ENCODE measurements at places on chromosomes 7 and 10. TPM values are rescaled to one million over a fixed set of nuclear protein-coding genes. Genes with fewer than 3 reads are reported as not detected.

PROSER2 gene
- 13.7 TPM for total RNA-seq

VSTM4 gene
- 0.73 TPM for total RNA-seq

COL26A1 gene
- total RNA-seq: 71.4 TPM

DNA sequence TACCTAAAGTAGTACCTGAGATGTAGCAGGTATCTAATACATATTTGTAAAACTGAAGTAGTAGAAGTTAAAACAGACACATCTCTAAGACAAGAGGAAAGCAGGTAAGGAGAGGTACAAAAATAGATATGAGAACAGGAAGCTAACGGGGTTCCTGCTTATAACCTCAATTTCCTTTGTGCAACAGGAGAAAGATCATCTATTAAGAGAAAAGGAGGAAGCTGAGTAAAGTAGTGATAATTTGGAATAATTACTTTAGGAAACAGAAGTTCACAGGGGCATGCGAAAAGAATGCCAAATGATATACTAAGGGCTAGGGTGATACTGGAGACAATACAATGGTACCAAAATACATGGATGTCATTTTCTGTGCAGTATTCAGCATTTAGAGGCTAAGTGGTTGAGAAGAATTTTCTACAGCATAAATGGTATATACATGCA lies 108.7 kb downstream of the NRBF2 start:
- DNase-seq: no peak

DNA sequence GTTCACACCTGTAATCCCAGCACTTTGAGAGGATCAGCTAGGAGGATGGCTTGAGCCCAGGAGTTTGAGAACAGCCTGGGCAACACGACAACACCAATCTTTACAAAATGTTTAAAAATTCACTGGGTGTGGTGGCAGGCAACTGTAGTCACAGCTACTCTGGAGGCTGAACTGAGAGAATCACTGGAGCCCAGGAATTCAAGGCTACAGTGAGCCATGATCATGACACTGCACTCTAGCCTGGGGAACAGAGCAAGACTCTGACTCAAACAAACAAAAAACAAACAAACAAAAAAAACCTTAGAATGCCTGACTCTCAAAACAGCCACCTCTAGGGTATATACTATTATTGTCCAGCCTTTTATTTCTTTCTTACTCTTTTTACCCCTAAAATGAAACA lies 56.5 kb upstream of the PAPSS2 start:
- no peak for DNase-seq

GNAI1 gene
- 29.5 TPM for total RNA-seq

GRCh38 chr10:101749047-101750016 lies 26.6 kb downstream of the FGF8 start:
- peak; percentile 27 for DNase-seq

DNA sequence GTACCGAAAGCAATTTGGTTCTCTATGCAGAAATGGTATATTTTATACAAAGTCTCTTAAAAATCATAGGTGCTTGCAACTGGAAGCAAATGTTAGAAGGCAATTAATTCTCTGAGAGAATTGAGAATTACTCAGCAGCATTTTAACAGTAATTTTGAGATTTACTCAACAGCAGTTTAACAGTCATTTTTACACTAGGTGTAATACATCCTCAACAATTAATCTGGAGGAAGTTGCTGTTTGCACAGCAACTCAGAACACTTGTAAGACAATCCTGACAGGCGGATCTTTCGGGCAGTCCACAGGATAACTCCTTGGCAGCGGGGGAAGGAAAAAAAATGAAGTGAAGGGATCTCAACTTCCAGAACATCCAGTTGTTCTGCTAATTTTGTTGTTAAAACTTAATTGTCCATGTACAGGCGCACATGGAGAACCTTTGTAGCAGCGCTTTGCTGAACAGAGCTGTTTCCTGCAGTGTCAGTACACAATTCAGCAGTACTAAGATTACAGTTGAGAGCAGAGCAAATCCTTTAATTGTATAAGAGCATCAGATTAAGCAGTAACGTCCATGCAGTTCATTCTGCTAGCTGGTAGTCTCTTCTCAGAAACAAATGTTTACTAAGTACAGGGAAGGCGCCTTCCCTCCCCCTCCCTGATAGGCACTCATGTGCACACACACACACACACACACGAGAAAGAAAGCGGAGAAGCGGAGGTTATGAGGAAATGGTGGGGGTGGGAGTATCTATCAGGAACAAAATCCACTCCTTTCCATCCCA lies 43.8 kb downstream of the ENO4 start:
- DNase-seq: no peak

DNA sequence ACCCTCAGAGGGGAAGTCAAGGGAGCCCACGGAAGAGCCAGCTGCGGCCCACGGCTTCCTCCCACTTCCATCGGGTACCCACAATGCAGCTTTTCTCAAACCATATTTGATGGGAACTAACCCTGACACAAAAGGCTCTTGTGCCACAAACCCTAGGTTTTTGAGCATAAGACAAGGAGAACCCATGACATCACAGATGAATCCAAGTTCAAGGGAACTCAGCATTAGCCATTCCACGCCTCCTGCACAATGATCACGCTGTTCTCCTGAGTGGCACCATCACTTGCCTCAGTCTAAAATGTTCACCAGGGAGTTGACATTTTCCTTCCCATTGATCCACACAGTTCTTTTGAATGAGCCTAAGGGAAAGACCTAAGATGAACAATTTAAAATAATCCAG lies 70.4 kb downstream of the ITIH5 start:
- no peak for DNase-seq

DNA sequence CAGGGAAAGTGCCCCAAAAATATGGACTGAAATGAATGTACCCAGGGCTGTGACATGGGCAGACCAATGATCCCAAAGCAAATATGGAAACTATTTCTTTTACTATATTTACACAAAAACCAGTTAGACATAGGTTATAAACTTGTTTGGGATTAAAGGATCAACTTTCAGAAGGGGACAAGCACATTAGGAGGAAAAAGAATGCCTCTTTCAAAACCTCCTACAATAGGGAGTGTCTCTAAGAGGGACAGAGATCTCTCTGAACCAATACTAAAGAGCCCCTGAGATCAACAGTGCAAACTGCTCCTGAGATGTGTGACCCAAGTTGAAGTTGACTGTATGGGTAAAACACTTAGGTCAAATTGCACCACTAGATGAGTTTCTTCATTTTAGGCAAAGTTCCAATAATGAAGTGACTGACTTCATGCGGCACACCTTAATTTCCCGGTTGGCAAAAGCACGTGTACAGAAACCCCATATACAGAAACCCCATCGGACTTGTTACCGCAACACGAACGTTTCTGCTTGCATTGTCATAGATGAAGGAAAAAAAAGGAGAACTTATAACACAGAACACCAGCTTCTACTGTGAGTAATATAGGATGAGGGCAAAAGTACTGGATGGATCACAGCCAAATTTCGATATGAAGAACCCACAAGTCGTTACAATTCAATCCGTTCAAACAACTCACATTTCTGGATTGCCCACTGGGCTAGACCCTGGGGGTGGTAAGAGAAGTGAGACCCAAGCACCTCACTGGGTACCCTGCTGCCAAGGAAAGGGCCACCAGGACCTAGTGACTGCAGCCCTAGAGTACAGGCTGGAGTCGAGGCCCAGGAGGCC lies 4.3 kb downstream of the SVIL start:
- DNase-seq: no peak

- DNase-seq: no peak
Measured at GRCh38 chr7:158206341-158206740, 381.3 kb downstream of the PTPRN2 start.

GRCh38 chr7:44220358-44221112 lies 19.8 kb downstream of the YKT6 start:
- no peak for DNase-seq

GRCh38 chr7:20199015-20199737 lies 18.0 kb downstream of the MACC1 start:
- no peak for DNase-seq

DNA sequence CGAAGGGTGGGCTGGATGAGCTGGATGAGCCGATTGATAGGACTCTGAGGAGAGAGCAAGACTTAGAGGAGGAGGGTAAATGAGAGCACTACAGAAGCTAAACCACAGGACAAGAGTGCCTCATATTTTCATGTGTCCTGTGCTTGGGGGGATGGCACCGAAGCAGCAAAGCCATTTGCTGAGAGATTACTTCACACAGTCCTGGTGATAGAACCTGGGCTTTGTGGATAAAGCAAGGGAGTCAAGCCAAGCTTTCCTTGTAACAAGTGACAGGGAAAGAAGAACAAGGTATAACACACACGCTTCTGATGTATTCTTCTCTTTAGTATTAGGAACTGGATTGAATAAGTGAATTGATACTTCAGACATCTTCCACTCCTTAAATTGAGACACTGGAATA lies 253.7 kb downstream of the ANKRD7 start:
- no peak for DNase-seq

SMURF1 gene
- total RNA-seq: 23.5 TPM
